ENCODE measurements at places on chromosomes 3 and 15.

DNA sequence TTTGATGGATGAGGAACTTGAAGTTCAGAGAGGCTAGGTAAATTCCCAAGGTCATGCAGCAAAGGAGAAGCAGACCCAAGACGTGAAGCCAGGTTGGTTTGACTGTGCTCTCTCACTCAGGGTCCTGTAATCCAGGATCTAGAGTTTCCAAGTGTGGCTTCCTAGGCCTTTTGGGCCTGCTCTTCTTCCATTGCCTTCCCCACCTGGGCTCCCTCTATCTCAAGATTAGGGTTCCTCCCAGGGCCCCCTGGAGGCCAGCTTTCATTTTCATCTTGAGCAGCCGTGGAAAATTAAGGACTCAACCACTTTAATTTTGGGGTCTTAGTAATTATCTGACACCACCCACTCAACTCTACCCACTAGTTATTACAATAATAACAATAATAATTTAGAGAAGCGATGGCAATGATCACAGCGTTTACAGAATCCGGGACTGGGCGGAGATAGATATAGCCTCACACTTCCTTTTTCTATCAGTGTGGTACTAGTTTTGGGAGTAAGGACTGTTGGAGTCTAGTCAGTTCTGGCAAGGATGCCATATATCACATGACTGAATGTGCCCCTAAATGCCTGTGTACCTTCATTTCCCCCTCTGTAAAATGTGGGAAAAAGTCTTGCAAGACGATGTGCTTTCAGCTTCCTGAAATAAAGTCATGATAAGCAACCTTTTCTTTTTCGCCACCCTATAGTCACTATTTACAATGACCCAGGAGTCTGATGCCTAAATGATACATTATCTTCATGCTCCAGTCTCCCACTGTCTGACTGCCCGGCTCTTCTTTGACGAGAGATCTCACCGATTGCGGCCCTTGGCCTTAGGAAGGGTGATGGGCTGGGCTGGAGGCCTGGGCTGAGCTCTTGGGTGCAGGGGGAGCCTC is 30.2 kb upstream of the MAGEF1 start:
- DNase-seq: no peak

DNA sequence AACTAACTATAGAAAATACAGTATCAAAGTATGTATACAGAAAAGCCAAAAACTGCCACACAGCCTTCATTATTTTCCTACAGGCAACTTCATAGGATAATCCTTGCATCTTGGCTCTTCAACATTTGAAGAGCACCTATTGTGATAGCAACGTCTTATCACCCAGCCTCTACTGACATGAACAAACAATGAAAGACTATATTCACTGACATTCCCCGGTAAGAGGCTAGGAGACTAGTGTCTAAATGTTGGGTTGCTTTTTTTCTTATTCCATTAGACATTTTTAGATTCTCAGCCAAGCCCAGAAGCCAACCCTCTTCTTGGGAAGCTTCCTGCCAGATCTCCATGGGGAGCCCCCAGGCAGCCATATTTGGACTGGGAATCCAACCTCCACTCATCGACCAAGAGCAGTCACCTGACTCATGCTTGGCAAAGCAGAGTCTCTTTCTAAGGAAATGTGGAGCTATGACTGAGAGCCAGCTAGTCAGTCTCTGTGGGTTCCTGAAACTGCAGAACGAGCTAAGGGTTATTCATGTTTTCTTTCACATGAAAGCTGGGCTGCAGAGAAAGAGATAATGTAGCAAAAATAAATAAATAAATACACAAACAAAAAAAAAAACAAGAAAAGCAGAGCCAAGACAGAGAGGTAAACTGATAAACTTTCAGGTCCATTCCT is 227.5 kb downstream of the MAGI1 start:
- DNase-seq: no peak

DNA sequence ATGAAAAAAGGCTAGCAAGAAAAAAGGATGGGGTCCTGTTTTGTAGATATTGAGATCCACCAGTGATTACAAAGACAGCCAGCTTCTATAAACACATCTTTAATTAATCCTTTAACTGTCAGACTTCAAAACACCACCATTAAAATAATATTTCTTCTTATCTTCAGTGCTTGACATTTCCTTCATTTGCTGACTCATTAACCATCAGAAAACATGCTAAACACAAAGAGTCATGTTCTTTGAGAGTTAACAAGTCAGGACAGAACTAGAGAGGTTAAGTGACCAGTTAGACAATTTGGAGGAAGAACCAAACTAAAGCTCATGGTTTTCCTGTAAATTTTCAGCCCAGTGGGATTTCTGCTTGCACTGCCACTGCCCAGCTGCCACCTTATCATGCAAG is 111.4 kb downstream of the MEIS2 start:
- no peak for DNase-seq

- DNase-seq: no peak
Observed at GRCh38 chr15:49621401-49621811, 558 bp downstream of the DTWD1 start.

DNA sequence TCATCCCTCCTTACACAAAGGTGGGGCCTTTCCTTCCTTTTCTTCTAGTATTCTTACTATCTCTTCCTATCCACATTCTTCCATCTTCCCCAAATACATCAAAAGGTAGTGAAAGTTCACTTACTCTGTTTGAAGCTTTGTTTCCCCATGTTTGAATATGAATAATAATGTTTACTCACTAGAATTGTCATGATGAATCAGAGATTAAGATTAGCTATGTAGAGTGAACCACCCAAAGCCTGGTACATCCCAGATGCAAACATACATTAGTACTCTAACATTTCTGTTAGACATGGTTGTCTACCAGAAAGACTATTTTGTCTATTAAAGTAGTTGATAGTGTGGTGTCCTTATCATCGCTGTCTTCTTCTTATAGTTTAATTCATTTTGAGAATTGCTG is 327.1 kb upstream of the TBC1D5 start:
- no peak for DNase-seq

- no peak for DNase-seq
Observed at GRCh38 chr15:69344238-69344637, 45.5 kb downstream of the PAQR5 start.

DNA sequence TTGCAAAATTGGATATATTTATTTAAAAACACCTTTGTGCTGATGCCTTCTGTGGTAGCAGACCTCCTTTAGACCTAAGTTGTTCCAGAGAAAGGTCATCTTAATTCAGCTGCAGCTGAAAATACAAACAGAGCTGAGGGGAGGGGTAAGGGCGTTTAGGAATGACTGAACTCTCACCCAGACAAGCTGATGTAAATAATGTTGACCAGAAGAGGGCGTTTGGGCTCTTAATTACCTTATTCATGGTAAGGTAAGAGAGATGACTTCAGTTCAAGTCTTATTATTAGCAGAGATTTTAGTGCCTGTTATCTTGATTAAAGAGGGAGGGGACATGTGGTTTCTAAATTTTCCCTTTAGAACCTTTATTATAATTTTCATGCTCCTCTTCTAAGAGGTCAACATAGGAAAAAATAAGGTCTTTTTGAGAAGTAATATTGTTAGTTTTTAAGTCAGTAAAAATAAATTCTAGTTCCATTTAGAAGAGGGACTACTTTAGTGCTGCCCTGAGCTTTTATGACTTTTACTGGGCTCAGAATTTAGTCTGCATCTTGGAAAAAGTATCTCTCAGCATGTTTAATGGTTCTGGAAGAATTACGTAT is 46.3 kb downstream of the GPR171 start:
- DNase-seq: no peak

DNA sequence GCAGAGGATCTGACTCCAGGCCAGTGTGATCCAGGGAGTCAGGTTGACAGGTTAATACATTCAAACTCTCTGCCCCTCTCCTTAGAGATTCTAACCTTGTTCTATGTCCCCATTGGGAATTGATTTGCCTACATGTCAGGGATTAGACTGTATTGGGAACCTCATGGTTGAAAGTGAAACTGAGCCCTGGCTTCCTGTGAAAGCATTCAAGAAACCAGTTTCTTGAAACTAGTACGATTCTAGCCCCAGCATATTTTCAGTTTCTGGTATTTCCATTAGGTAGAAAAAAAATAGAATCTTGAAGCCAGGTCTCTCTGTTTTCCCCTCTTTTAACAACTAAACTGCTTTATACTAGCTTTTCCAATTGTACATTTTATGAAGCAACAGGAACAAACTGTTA is 140.4 kb upstream of the ABI3BP start:
- DNase-seq: no peak

- DNase-seq: no peak
Observed at GRCh38 chr3:51371943-51372557, 13.0 kb upstream of the MANF start.

DNA sequence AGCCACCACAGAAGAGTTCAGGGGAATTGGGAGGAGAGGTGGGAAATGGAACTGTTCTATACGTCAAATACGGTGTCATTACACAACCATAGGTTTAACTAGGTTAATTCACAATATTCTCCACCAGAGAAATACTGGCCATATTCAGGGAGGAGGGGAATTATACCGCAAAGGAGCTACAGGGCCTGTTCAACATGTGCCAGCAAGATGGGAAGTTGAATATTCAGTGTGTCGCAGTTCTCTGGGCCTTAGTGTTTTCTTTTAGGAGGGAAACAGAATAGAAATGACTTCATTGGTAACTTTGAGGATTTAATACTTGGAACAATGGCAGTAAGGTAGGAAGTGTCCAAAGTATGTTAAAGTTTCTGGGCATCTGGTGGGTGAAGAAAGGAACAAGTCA is 18.0 kb upstream of the FBXW12 start:
- no peak for DNase-seq

DNA sequence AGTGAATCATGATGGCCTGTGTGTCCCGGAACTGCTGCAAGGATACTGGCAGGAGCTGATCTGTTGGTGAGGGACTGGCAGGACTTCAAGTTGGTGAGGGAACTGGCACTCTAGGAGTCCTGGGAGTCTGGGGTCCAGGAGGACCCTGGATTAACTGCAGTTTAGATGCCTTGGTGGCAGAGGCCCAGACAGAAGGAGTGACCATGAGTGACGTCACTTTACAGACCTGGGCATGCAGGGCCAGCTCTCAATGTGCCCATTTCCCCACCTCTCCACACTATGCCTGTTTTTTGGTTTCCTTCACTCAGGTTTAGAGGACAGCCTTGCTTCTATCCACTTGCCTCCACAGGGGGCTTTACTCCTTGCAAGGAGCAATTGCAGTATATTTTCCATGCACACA is 154.1 kb downstream of the EPHB1 start:
- no peak for DNase-seq

GRCh38 chr3:159624616-159625015 is 364.0 kb upstream of the IL12A start:
- DNase-seq: no peak

GRCh38 chr3:188229177-188229576 is 75.2 kb downstream of the LPP start:
- no peak for DNase-seq

DNA sequence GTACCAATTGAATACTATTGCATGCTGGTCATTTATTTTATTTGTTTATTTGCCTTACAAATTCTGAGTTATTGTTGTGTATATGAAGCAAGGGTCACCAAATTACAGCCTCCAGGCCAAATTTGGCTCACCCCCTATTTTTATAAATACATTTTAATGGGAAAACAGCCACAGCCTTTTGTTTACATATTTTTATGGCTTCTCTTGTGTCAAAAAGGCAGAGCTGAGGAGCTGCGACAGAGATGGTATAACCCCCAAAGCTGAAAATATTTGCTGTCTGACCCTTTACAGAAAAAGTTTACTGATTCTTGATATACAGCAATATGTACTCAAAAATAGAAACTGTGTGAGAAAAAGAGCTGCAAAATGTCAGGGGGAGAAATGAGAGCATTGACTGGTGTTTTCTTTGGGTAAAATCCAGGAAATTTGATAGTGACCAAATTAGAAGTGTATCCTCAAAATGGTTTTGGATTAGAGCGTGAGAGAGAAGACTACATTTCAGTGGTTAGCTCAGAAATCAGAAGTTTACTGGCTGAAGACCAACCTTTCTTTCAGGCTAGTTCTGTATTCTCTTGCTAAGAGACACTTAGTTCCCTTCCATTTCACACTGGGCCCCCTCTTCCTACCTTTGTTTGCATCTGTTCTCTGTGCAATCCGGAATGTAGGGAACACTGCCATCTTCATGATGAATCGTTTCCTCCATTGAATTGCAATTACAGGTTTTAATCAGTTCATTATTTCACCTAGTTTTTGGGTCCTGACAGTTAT is 757.8 kb downstream of the AGBL1 start:
- no peak for DNase-seq

DNA sequence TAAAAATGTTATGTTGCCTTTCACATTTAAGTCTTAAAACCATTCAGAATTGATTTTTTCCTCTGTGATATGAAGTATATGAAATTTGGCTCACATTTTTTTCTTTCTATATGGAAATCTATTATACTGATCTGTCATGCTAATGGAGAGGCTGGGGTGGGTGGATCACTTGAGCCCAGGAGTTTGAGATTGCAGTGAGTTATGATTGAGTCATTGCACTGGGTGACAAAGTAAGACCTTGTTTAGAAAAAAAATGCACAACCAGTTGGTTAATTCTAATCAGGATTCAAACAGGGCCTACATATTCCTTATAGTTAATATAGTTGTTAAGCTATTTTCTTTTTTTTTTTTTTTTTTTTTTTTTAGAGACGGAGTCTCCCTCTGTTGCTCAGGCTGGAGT is 230.5 kb downstream of the MFSD1 start:
- DNase-seq: no peak

GRCh38 chr3:28699283-28699682 is 350.7 kb upstream of the AZI2 start:
- DNase-seq: no peak

DNA sequence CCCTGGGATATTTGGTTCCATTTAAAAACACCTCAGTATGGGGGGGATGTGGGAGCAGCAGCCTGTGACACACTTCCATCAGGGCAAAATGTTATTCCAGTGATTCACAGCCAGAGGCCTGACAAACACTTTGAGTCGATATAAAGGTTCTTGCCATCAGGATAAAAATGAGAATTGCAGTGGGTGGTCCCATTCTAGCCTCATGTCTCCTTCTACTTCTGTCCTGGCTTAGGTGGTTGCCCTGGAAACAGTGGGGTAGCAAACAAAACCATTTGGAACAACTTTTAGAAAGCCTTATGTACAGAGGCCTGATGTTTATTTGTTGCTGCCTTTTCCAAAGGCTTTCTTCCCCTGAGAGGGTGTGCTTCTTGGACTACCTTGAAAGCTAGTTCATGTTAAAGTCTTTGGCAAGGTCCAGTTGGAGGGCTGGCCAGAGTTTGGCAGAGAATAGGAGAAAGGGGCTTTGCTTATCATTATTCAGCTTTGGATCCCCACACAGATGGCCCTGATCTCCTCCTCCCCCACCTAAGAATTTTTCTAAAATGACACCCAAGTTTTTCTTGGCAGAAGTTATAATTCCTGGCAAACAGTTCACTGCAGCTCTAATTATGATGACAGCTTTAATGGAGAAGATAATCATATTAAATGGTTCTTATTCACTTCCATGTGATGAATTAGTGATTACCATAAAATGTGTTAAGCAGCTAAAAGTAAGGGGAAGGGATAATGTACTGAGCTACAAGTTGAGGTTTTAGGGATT is 84.2 kb upstream of the ZNF280D start:
- DNase-seq: no peak

DNA sequence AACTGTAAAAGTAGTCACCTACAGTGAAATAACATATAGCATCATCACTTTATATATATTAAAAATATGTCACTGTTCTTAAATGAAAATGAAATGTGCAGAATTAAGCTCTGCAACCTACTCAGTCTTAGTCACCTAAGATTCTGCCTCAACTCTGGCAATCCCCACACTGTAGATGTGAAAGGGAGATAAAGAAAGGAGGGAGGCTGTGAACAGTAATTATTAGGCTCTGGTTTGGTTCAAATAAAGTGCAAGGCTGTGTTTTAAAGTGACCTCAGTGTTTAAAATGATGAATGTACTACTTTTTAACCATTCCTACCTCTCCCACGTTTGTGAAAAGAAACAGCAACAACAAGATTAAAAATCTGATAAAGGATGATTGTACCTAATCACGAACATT is 72.2 kb downstream of the ATP8B4 start:
- no peak for DNase-seq
